Hepatocyte (in vitro differentiated cells): ENCODE measurements at places on chromosomes 11 and 22. TPM values are rescaled to one million over a fixed set of nuclear protein-coding genes. Genes with fewer than 3 reads are reported as not detected.

DNA sequence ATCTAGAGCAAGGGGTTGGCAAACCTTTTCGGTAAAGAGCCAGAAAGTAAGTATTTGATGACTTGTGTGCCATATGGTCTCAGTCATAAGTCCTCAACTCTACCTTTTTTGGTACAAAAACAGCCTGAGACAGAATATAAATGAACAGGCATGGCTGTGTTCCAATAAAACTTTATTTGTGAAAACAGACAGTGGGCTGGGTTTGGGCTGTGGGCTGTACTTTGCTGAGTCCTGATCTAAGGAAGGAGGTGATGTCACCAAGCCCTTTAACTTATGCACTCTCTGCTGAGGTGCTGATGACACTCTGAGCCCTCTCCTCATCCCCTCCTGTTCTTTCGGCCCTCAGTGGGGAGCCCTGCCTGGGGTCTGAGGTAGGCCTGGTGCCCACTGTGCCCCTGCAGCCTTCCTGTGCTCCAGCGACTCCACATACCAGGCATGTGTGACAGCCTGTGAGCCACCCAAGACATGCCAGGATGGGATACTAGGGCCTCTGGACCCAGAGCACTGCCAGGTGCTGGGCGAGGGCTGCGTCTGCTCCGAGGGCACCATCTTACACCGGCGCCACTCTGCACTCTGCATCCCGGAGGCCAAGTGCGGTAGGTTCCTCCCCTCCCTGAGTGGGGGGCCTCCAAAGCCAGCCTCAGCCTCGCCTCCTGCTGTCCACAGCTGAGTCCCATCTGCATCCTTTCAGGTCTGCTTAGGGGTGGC, 85.9 kb upstream of the MYOD1 start:
- H3K4me3 ChIP-seq, result no peak overlapping the region
- H3K27me3 ChIP-seq, result no peaks in the 10 kb centered on the region
- no peak for DNase-seq
- no peaks in the 10 kb centered on the region for H3K36me3 ChIP-seq

DNA sequence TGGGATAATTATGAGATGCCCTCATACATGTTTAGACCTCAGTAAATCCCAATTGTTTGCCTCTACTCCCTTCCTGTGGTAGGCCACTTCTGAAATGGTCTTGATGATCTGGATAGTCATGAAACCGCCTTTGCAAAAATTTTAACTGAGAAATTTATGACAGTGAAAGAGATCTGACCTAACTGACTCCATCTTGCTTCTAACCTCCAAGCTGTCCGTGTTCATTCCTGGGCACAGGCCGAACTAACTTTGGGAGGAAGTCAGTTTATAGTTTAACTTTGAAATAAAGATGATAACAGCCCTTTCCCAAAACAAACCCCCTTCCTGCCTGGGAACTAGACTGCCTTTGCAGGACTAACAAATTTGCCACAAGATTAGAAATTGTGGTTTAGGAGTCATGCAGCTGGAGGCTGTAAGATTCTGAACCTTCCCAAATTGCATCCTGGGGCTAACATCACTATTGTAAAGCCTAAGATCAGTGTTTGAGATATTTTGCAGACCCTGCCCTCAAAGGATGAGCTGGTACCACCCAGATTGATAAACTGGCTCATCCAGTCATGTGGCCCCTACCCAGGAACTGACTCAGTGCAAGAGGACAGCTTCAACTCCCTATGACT, 19.9 kb upstream of the CTR9 start:
- DNase-seq, result no peak
- no peak overlapping the region for H3K27ac ChIP-seq
- H3K4me3 ChIP-seq, result no peak overlapping the region
- peaks cover 12% of the 10 kb centered on the region for H3K4me1 ChIP-seq
- no peaks in the 10 kb centered on the region for H3K27me3 ChIP-seq

DNA sequence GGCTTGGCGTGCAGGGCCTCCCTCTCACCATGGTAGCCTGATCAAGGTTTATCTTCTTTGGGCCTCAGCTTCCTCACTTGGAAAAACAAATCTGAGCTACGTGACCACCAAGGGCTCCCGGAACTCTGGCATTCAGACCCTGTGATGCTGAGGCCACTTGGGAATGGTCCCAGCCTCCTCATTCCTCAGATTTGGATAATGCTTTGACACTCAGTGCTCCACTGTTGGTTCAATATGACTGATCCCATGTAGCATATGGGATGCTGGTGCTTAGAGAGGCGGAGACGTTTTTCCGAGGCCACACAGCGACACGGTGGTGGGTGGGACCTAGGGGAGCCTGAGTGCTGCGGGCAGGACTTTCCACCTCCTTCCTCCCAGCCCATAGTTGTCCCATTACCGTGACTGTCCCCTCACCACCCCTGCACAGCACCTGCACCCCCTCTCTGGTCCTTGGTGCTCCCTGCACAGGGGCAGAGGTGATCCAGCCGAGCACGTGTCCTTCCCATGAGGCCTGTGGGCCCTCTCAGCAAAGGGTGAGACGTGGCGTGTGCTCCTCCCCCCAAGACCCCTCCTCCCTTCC, 23.1 kb downstream of the MB start:
- no peak for DNase-seq
- no peaks in the 10 kb centered on the region for H3K36me3 ChIP-seq
- no peak overlapping the region for H3K4me3 ChIP-seq
- no peaks in the 10 kb centered on the region for H3K4me1 ChIP-seq
- no peak overlapping the region for H3K27ac ChIP-seq

MN1 gene
- total RNA-seq, result 3.2 and 4.4 TPM in 2 replicates

- no peak overlapping the region for H3K27ac ChIP-seq
- no peaks in the 10 kb centered on the region for H3K4me1 ChIP-seq
- DNase-seq, result no peak
These were observed 430.8 kb upstream of the CNTN5 start for GRCh38 chr11:98589967-98590366.

DNA sequence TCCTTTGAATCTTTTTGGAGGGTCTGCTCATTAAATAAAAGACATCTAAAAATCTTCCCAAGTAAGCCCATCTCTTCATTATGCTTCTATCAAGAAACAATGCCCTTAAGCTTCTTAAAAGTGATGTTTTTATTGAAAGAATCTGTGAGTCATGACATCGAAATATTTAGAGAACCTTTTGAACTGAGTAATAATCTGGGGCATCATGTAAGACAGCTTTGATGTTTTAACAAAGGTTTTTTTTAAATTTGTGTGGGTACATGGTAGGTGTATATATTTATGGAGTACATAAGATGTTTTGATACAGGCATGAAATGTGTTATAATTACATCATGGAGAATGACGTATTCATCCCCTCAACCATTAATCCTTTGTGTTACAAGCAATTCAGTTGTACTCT, 46.8 kb downstream of the PLAAT5 start:
- H3K27ac ChIP-seq, result no peak overlapping the region
- H3K4me1 ChIP-seq, result no peaks in the 10 kb centered on the region
- no peak for DNase-seq
- H3K4me3 ChIP-seq, result no peak overlapping the region

DNA sequence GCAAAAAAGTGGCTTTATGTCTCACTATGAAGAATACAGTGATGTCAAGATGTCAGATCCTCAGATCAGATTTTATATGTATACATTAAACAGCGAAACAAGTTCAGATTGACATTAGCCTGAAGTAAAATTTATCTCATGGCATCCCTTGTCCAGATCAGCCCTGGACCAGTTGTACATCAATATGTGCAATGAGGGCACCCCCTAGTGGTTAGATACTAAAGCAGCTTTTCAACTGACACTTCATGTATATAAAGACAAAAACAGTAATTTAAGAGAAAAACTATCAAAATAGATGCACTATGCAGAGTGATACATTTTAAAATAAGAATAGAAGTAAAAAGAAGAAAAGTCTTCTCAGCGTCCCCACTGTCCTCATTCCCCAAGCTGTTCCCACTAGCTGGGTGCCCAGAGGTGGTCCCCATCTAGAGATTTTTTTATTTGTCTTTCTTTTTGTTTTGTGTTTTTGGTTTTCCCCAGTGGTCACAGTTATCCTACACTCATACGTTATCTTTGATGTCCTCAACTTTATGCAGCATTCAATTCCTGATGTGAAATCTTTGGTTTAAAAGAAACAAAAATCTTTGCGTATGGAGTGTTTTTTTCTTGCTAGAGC, 2193.4 kb upstream of the RAG2 start:
- H3K36me3 ChIP-seq, result no peaks in the 10 kb centered on the region
- peak; percentile 91 for DNase-seq
- H3K4me1 ChIP-seq, result no peaks in the 10 kb centered on the region
- H3K4me3 ChIP-seq, result no peak overlapping the region
- no peaks in the 10 kb centered on the region for H3K27me3 ChIP-seq
- H3K27ac ChIP-seq, result no peak overlapping the region

- no peak for DNase-seq
- H3K36me3 ChIP-seq, result no peaks in the 10 kb centered on the region
- H3K27ac ChIP-seq, result no peak overlapping the region
- no peaks in the 10 kb centered on the region for H3K27me3 ChIP-seq
These were observed 408.9 kb upstream of the ANO5 start for GRCh38 chr11:21783954-21784353.

C11orf87 gene
- 0.13 and 0.52 TPM in 2 replicates for total RNA-seq

- H3K27ac ChIP-seq, result peak overlapping the region; percentile 73
- H3K4me1 ChIP-seq, result peaks cover 16% of the 10 kb centered on the region
- no peaks in the 10 kb centered on the region for H3K27me3 ChIP-seq
- H3K36me3 ChIP-seq, result no peaks in the 10 kb centered on the region
These were observed 2.7 kb upstream of the GAB2 start for GRCh38 chr11:78420255-78420764.

MRGPRE gene
- not detected in 2 replicates for total RNA-seq

DNA sequence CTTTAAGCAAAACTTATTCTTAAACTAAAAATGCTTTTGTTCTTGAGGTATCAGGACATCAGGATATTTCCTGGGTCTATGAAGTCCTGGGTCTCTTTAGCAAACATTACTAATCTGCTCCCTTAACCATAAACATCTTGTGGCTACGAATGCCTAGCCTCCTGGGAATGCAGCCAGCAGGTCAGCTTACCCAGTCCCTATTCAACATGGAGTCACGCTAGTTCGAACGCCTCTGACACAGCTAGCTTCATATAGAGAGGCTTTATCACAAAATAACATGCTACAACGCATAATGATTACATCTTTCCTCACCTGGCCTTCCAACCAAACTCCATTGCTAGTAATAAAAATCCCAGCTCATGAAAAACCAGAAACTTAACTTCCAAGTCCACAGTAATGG, 17.5 kb upstream of the FIBIN start:
- H3K36me3 ChIP-seq, result no peaks in the 10 kb centered on the region
- H3K4me3 ChIP-seq, result no peak overlapping the region
- DNase-seq, result no peak
- H3K4me1 ChIP-seq, result no peaks in the 10 kb centered on the region
- no peaks in the 10 kb centered on the region for H3K27me3 ChIP-seq

CRY2 gene
- 21.3 and 27.6 TPM in 2 replicates for total RNA-seq

- H3K4me3 ChIP-seq, result no peak overlapping the region
- H3K27me3 ChIP-seq, result no peaks in the 10 kb centered on the region
- DNase-seq, result no peak
- H3K4me1 ChIP-seq, result peaks cover 13% of the 10 kb centered on the region
- no peaks in the 10 kb centered on the region for H3K36me3 ChIP-seq
- H3K27ac ChIP-seq, result no peak overlapping the region
These were observed 1.7 kb downstream of the LINC01488 start for GRCh38 chr11:69483170-69483569.

GRCh38 chr11:85299258-85299942, 327.7 kb downstream of the DLG2 start:
- H3K27ac ChIP-seq, result no peak overlapping the region
- no peaks in the 10 kb centered on the region for H3K27me3 ChIP-seq
- DNase-seq, result peak; percentile 48
- no peak overlapping the region for H3K4me3 ChIP-seq
- H3K4me1 ChIP-seq, result no peaks in the 10 kb centered on the region

CTSC gene
- 178 and 198 TPM in 2 replicates for total RNA-seq

DNA sequence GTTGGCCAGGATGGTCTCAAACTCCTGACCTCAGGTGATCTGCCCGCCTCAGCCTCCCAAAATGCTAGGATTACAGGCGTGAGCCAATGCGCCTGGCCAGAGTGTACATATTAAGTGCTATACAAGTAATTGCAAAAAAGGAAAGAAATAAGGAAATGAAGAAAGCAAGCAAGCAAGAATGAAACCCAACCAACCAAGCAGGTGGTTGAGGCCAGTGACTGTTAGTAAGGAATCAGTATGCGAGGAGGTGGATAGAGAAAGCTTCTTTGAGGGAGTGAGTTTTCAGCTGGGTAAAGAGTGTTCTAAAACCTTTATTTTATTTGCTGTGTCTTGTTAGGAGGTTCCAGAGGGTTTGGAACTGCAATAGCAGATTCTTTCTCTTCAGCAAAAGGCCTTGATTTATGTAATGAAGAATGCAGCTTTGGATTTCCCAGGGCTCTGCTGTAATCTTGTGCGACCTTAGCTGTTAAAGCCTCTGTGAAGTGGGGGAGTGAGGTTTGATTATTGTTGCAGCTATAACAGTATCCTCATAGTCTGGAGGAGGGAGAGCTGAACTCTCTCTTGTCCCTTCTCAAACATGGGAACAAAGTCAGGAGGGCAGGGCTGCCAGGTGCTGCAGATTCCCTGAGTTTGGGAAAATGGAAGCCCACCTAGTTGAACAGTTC, 5.7 kb downstream of the AMPD3 start:
- no peaks in the 10 kb centered on the region for H3K36me3 ChIP-seq
- H3K4me3 ChIP-seq, result no peak overlapping the region
- no peak overlapping the region for H3K27ac ChIP-seq
- DNase-seq, result no peak
- peaks cover 4% of the 10 kb centered on the region for H3K4me1 ChIP-seq

DNA sequence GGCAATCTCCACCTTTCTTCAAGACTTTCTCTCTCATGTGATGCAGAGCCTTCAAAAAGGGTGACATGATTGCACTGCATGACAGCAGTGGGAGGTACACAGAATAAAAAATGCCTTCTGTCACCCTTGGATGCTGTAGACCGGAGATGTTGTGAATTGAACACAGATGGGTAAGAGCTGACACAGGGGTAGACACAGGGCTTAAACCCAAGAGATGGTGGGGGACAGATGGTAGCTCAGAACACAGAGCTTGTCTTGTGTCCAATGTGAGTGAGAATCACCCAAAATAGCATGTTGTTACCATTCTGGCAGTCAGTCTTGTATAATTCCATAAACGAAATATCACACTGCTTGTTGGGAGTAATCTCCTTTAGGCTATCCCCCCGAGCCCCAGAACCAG, 69.9 kb downstream of the JRKL start:
- no peak for DNase-seq
- H3K36me3 ChIP-seq, result no peaks in the 10 kb centered on the region
- H3K27me3 ChIP-seq, result no peaks in the 10 kb centered on the region

GRCh38 chr11:80390505-80390904, 949.7 kb upstream of the TENM4 start:
- no peak for DNase-seq
- H3K36me3 ChIP-seq, result no peaks in the 10 kb centered on the region
- H3K27ac ChIP-seq, result no peak overlapping the region
- H3K4me1 ChIP-seq, result no peaks in the 10 kb centered on the region

GRCh38 chr22:43038325-43038724, 23.4 kb upstream of the PACSIN2 start:
- H3K27ac ChIP-seq, result no peak overlapping the region
- H3K27me3 ChIP-seq, result no peaks in the 10 kb centered on the region
- H3K4me1 ChIP-seq, result no peaks in the 10 kb centered on the region
- DNase-seq, result no peak
- H3K4me3 ChIP-seq, result no peak overlapping the region
